Stimulated activated CD8-positive, alpha-beta memory T cell treated with anti-CD3 and anti-CD28 coated beads, Interleukin-7, amount 100 ng/mL, for 48 hours (primary cell): ENCODE measurements at places on chromosomes 13 and 19.

DNA sequence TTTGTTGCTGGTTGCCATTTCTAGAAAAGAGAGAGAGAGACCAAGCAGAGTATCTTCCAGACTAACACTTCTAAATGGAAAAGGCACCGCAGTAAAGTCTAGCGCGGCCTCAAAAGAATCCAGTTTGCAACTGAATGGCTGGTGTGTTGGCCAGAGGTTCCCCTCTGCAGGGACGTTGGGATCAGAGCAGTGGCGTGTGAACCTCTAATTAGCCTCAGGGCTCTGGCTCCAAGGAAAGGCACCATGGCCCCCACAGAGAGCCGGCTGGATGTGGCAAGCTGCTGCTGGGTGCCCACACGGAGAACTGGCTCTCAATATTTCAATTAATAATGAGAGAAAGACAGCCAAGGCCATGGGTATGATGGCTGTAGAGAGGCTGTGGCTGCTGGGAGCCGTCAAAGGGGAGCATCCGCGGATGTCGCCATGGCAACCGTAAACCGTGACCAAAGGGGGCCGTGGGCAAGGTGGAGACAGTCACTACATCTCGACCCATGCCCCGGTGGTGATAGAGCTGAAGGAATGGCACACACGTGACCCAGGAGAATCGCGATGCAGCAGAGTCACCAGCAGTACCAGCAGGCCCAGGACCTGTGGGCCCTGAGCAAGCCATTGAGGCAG, 9.5 kb downstream of the VSTM2B start:
- DNase-seq = no peak

DNA sequence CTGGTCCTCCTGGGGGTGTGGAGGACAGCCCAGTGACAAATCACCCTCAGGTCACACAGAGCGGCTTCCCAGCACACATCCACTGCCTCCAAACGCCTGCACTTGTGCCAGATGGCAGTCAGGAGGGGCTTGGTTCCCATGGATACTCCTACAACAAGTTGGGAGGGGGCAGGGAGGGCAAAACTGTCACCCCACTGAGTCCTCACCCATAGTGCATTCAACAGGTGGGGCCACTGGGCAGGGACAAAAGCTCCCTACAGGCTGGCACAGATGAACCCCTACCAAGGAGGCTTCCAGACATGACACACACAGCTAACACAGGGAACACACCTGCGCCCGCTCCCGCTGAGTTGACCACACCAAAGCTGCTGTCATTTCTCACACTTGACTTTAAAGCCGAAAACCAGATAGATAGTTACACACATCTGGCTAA, 120.5 kb downstream of the STK24 start:
- no peak for DNase-seq

- DNase-seq = no peak
Measured at GRCh38 chr19:13861392-13861713, 15.6 kb upstream of the NANOS3 start.

DNA sequence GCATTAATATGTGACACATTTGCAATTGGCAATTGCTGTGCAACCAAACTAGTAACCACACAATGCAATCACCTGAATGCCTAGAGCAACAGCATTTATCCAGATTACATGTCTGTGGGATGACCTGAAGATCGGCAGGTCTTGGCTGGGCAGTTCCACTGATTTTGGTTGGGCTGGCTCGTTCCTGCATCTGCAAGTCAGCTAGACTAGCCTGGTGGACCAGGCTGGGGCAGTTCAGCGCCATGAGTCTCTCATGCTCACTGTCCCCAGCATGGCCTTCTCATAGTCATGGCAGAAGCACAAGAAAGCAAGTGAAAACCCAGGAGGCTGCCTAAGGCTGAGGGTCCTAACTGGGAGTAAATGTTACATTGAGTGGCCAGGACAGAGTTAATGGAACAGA, 229.1 kb upstream of the TSHZ3 start:
- DNase-seq = no peak

GRCh38 chr19:54430306-54431254, 15.3 kb downstream of the TTYH1 start:
- DNase-seq = no peak

GRCh38 chr19:15357906-15358305, 21.7 kb downstream of the AKAP8 start:
- DNase-seq = no peak

DNA sequence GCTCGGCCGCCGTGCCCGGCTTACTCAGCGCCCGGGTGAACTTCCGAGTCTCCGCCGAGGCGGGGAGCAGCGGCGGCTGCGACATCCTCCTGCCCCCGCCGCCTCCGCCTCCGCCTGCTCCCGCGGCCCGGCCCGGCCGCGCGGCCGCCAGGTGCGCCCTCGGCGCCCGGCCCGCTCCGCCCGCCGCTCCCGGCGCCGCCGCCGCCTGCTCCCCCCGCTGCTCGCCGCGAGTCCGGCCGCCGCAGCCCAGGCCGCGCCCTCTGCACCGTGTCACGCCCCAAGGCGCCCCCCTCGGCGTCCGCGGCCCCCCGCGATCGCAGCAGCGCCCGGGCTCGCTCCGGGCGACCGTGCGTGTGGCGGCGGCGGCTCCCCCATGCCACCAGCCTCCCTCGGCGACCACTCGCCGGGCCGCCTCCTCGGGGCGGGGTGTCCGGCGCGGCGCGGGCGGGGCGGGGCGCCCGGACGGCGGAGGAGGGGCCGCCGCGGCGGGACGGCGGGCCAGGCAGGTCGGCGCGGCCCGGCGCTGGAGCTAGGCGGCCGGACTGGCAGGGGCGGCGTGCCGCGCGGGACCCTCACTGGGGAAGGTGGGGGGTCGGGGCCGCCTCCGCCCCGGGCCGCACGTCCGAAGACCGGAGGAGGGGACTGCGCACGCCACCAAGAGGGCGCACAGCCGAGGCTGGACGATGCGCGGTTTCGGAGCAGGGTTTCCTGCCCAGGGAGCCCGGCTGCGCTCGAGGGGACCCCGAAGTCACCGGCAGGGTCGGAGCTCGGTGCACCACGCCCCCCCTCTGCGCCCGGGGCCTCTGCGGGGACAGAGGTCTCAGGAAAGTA, 108.6 kb upstream of the DOCK9 start:
- no peak for DNase-seq

DNA sequence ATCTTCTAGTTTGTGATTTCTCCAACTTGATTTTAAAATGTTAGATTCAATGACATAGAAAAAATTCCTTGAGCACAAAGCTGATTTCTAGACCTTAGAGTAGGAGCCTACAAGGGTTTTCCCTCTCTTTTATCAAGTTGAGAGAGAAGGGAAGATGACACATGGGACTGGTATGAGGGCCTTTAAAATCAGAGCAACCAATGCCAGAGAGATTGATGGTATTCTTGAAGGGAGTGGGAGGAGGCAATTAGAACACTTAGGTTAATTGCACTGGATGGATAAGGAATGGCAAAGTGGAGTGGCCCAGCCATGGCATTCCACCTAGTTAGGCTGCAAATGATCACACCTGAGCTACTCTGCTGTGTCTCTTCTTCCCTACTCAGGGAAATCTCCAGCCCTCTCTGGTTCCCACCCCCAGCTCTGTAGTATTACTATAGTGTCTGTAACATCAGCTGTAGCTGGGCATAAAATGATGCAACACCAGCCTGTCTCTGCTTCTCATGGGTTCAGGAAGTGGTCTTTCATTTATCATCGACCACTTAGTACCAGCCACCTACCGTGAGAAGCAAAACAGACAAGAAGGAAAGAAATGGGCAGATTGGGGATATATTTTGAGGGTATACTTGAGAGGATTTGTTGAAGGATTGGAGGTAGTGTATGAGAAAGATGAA, 333.6 kb downstream of the DLEU7 start:
- no peak for DNase-seq

DNA sequence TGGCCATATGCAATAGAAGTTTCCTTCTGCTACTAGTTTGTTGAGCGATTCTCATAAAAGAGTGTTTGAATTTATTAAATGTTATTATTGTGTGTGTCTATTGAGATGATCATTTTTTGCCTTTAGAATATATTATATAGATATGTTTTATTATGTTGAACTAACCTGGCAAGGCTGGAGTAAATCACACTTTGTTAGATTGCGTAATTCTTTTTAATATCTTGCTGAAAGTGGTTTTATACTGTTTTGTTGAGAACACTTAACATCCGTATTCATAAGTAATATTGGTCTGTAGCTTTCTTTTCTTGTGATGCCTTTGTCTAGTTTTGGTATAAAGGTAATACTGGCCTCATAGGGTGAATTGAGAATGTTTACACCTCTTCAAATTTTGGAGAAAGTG, 574.3 kb upstream of the PCDH20 start:
- no peak for DNase-seq

DNA sequence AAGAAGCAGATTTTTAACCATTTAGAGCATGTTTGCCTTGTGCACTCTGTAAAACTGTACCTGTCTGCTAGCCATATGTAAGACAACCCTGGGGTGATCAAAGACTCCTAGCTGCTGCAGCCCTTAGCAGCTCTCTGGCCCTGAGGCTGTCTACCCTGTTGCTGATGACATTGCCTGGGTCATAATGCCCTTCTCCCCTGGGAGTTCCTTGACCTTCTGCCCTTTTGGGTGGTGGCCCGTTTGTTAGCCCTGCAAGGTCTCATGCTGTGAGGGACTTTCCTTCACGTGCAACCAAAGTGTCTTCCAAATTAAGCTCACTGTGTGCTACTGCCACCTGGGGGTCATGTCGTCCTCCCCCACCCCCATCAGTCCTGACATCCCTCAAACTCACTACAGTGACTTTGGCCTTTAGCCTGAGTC, 7.4 kb downstream of the GPC6 start:
- no peak for DNase-seq

DNA sequence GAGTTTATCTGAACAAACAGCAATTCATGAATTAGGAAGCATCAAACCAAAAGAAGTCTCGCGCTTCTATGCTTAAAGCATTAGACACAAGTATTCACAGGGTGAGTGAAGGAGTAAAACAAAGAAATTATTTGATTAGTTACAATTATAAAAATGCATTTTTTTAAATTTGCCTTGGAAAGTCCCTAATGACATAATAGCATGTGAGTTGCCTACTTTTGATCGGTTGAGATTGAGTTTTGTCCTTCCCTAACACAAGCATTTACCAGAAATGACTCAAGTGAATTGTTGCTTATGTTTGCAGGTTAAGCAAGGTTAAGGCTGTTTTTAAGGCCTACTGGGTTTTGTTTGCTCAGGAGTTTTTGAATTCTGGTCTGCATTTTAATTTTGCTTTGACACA, 389 bp upstream of the ZNF649 start:
- no peak for DNase-seq

GRCh38 chr13:66171920-66172319, 1058.2 kb downstream of the PCDH9 start:
- no peak for DNase-seq

GRCh38 chr13:36550177-36550576, 117.9 kb downstream of the CCNA1 start:
- no peak for DNase-seq

DNA sequence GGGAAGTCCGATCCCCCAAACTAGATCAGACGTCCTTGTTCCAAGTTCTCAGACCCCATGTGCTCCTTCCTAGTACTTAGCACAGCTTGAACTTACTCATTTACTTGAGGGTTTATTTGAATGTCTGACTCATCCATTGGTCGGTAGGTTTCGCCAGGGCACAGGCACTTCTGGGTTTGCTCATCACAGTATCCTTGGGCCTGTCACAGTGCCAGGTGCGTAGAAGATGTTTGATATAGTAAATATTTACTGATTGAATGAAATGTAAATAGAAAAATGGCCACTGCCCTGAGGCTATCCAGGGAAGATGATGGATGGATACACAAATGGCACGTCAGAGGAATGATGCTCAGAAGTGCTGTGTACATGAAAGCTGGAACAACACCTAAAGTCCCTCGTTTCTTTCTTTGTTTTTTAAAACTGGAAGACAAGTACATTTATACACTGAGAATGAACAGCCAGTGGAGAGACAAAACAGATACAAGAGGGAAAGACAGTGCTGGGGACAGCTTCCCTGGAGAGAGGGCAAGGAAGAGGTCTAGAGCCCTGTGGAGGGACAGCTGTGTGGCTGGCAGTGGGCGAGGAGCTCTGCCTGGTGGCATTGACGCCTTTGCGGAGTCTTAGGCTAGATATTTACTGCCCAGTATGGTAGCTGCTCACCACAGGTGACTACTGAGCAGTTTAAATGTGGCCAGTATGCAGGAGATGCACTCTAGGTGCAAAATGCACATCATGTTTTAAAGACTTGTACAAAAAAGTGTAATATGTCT, 31.2 kb upstream of the KL start:
- DNase-seq = no peak

GRCh38 chr19:46025835-46026234, 3.0 kb upstream of the PGLYRP1 start:
- DNase-seq = no peak

GRCh38 chr13:36332986-36333385, 13.2 kb downstream of the SPART start:
- DNase-seq = no peak

GRCh38 chr13:79805317-79805716, 324.4 kb downstream of the NDFIP2 start:
- DNase-seq = no peak

GRCh38 chr13:22744688-22745452, 435.9 kb upstream of the SGCG start:
- no peak for DNase-seq

GRCh38 chr13:58994777-58995176, 1169.0 kb downstream of the DIAPH3 start:
- no peak for DNase-seq

GRCh38 chr13:30376426-30377311, 45.6 kb upstream of the UBE2L5 start:
- peak; percentile 57 for DNase-seq

DNA sequence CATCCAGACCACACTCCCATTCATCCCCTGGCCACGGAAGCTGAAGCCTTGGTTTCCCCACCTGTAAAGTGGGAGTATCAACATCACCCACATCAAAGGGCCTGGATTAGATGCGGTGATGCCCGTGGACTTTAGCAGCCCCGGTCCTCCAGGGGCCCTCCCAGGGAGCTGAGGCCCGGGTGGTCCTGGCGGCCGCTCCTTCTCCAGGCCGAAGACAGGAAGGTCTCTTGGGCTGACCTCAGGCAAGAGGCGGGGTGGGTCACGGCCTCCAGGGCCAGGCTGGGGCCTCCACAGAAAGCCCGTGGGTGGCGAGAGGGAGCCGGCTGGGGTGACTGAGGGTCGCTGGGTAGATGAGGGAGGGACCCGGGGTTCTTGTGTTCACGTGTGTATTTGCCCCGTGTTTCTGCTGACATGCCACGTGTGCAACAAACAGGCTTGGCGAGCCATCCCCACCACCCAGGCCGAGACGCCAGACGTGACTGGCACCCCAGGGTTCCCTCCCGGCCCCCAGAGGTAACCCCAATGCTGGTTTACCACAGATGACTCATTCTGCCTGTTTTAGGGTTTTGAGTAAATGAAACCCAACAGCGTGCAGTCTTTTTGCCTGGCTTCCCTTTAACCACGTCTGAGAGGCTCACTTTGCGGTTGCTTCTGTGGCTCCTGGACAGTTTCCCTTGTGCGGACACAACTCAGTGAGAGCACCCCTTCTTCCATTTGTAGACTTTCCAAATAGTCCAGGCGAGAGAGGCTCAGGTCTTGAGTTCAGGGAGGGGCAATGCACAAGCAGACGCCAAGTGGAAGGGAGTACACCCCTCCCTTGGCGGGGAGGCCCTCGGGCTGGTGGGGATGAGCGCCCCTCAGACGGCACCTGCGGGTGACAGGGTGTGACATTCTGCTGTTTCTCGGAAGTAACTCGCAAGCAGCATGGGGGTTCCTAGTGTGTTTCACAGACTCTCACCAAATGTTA, 42.9 kb downstream of the C13orf46 start:
- DNase-seq = peak; percentile 44

GRCh38 chr19:45349430-45349941, 8.9 kb downstream of the KLC3 start:
- DNase-seq = no peak
